ENCODE measurements at places on chromosomes 11 and 22.

DNA sequence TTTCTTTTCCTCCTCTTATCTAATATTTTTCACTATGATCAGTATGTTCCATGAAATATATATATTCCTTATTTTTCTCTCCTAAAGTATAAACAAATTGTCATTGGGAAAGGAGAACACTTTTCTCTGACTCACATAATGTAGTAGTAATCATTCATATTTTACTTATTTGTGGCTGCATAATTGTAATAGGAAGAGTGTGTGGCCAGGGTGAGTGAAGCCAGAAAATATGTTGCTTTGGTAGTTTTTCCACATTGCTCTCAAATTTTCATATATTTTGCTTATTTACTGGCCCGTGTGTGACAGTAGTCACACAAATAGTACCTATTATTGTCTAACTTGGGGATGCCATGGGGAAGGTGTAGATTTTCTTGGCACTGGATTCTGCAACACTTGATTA, 172.1 kb downstream of the DYNC2H1 start:
- no peak for DNase-seq
- no peaks in the 10 kb centered on the region for H3K36me3 ChIP-seq
- H3K4me3 ChIP-seq = no peak overlapping the region
- H3K27ac ChIP-seq = no peak overlapping the region
- H3K27me3 ChIP-seq = no peaks in the 10 kb centered on the region
- H3K4me1 ChIP-seq = no peaks in the 10 kb centered on the region

DNA sequence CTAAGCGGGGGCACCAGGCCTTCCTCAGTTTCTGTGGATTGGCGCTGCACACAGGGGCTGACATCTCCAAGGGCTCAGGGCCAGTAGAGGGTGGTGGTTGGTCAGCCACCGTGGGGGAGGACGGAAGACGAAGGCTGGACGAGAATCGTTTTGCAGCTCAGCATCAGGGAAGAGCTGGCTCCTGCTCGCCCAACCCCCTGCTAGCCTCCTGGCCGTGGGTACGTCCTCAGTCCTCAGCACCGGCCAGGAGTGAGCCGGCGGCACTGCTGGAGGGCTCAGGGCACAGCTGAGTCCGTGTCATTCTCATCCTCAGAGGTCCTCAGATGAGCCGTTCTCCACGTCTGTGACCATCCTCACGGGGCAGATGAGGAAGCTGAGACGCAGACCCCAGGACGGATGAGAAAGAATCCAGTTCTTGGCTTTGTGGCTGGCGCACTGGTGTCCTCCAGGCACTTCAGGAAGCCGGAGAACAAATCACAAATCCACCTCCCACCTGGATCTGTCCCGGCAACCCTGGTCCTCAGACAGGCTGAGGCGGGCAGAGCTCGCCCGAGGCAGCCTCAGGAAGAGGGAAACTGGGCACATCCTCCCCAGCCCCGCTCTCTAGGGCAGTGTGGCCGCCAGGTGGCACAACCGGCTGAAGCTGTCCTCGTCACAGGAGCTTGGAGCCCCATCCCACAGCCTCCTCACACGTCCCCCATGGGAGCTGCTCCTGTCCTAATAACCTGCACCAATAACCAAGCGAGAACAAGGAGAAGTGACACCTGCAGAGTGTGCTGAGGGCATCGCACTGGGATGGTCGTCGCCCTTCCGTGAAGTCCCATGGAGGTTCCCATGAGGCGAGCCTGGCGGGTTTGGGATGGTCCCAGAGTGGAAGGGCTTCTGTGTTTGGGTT, 393.7 kb downstream of the BRD1 start:
- H3K27me3 ChIP-seq = no peaks in the 10 kb centered on the region
- peaks cover 20% of the 10 kb centered on the region for H3K36me3 ChIP-seq
- DNase-seq = no peak
- no peak overlapping the region for H3K4me3 ChIP-seq
- no peak overlapping the region for H3K27ac ChIP-seq

DNA sequence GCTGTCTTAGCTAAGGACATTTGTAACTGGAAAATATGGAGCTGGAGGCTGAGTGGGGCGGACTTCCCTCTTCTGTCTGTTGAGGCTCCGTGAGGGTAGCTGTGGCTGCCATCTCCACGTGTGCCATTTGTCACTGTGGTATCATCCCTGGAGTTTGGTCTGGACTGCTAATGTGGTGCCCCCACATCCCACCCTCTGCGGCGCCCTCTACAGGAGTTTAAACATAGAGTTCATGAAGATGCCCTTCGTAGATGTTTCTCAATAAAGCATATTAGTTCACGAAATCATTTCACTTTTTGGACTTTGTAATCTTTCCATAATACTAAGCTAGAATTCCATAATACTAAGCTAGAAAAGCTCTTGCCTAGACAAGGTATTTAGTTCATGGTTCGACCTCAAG, 52.4 kb downstream of the TECTA start:
- DNase-seq = no peak
- no peaks in the 10 kb centered on the region for H3K4me1 ChIP-seq
- H3K27me3 ChIP-seq = peaks cover 5% of the 10 kb centered on the region
- no peak overlapping the region for H3K27ac ChIP-seq

- DNase-seq = no peak
- H3K4me3 ChIP-seq = no peak overlapping the region
- H3K36me3 ChIP-seq = no peaks in the 10 kb centered on the region
- H3K27ac ChIP-seq = no peak overlapping the region
- no peaks in the 10 kb centered on the region for H3K27me3 ChIP-seq
Observed at GRCh38 chr22:47439643-47440265, 677.3 kb downstream of the TBC1D22A start.

DNA sequence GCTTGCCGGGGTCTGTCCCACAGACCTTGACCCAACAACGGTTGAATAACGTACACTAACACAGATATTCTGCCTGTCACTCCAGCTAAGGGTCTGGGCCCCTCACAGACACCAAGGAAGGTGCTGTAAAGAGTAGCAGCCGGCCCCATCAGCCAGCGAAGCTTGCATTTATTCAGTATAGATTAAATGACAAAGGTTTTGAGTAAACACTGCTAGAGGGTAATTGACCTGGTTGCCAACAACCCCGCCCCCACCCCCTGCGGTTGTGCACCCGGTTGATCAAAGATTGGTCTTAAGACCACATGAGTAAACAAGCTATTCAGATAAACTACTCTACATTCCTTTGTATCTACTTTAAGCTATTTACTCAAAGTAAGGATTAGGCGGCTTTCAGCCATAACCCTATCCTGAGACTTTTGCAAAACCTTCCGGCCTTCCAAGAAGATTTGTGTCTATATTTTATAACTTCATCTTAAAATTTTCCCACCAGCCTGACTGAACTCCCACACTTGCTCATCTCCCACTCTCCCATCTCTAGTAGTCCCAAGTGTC, 4.8 kb upstream of the CKAP5 start:
- H3K36me3 ChIP-seq = peaks cover 5% of the 10 kb centered on the region
- H3K27me3 ChIP-seq = no peaks in the 10 kb centered on the region
- H3K27ac ChIP-seq = no peak overlapping the region
- peaks cover 9% of the 10 kb centered on the region for H3K4me1 ChIP-seq
- DNase-seq = no peak
- no peak overlapping the region for H3K4me3 ChIP-seq

GRCh38 chr11:92306966-92307510, 82.4 kb downstream of the FAT3 start:
- DNase-seq = no peak
- no peak overlapping the region for H3K27ac ChIP-seq
- H3K36me3 ChIP-seq = no peaks in the 10 kb centered on the region
- H3K27me3 ChIP-seq = no peaks in the 10 kb centered on the region
- H3K4me3 ChIP-seq = no peak overlapping the region

- H3K4me3 ChIP-seq = no peak overlapping the region
- H3K4me1 ChIP-seq = no peaks in the 10 kb centered on the region
- DNase-seq = no peak
- no peaks in the 10 kb centered on the region for H3K36me3 ChIP-seq
- H3K27me3 ChIP-seq = peaks cover 50% of the 10 kb centered on the region
Observed at GRCh38 chr11:107619926-107620325, 29.0 kb downstream of the ELMOD1 start.

DNA sequence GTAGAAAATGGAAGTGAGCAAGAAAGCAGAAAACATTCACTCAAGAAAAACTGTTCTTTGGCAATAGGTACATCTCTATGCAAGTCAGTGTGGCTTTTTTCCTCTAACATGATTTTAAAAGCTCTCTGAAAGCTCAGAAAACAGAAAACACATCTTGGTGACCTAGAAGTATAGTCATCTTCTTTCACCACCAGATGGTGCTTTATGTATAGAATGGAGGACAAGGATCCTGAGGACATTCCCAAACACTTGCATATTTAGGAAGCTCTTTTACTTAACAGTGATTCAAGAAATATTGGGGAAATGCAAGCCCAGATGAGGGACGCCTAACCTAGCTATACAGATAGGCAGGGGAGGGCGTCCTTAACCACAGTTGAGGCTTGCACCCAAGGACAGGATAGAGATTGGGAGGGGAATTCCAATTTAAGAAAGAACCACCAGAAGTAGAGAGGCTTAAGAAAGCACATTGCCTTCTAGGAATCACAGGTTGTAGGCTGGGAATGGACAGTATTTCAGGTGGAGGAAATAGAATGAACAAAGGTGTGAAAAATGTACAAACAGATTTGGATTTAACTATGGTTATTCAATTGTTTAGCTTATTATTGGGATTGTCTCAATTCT, 13.8 kb upstream of the CCDC81 start:
- H3K27me3 ChIP-seq = no peaks in the 10 kb centered on the region
- H3K4me1 ChIP-seq = no peaks in the 10 kb centered on the region
- H3K36me3 ChIP-seq = no peaks in the 10 kb centered on the region
- no peak overlapping the region for H3K4me3 ChIP-seq
